ENCODE measurements at places on chromosomes 5 and 9.

- no peak for DNase-seq
These were observed 86.0 kb upstream of the ZNF618 start for GRCh38 chr9:113790093-113790492.

DNA sequence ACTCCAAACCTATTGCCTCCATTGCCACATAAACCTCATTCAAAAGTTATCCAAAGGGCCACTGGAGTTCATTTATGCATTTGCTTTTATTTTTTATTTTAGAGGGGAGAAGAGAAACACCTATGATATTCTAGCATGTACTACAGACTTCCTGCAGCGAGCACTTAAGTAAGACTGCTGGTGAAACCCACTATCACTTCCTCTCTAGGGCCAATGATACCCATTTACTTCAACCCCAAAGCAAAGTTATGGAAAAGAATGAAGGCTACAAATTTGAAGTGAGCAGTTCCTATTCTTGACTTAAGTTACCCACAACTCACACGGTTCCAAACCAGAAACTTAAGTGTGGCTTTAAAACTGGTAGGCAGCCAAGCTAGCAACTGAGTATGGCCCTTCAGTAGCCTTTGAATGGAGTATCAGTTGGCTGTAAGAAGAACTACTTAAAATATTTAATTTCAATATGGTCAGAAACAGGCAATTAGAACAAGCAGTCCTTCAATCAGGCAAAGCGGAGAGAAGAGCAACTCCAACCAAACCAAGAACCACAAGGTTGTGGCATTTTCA, 94.1 kb downstream of the GPR21 start:
- DNase-seq: no peak

DNA sequence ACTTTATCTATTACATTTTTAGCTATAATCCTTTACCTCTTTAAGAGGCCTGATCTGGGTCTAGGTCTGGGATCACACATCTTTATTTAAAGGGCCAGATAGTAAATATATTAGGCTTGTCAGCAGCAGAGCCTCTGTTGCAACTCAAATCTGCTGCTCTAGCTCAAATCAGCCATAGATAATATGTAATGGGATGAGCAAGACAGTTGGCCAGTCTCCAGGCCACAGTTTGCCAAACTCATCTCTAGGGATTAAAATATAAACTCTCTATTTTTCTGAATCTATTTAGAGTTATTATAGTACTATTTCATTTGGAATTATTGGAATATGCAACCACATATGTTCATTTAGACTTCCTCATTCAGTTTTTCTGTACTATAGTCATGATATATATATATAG, 115.9 kb upstream of the MINAR2 start:
- DNase-seq: no peak

DNA sequence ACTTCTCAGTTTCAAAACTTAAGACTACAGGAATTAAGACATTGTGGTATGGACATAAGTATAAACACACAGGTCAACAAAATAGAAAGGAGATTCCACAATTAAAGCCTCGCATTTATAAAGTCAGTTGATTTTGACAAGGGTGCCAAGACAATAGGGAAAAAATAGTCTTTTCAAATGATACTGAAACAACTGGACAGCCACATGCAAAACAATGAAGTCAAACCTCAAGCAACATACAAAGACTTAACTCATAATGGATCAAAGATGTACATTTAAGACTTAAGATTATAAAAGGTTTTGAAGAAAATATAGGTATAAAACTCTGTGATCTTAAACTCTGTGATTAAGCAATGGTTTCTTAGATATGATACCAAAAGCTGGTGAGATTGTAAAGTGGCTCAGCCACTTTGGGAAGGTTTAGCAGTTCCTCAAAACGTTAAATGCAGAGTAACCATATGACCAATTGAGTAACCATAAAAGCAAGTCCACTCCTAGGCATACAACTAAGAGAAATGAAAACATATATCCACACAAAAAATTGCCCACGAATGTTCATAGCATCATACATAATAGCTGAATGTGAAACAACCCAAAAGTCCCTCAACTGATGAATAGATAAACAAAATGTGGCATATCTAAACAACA, 22.0 kb downstream of the HINT1 start:
- DNase-seq: no peak

DNA sequence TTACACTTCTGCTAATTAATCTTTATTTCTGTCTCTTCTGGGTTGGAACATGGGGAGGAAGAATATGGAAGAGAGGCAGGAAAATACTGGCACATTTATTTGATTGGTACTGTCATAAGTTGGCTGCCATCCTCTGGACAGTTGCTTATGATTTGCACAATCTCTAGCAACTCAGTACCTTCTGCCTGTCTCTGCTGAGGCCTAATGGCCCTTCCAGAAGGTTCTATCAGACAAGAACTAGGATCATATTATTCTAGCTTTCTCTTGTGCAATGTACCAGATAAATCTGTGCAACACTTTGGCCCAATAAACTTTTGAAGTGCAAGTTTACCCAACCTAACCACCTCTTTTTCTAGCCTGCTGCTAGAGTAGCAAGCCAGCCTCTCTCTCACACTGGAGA, 335.0 kb downstream of the ARRDC3 start:
- no peak for DNase-seq

DNA sequence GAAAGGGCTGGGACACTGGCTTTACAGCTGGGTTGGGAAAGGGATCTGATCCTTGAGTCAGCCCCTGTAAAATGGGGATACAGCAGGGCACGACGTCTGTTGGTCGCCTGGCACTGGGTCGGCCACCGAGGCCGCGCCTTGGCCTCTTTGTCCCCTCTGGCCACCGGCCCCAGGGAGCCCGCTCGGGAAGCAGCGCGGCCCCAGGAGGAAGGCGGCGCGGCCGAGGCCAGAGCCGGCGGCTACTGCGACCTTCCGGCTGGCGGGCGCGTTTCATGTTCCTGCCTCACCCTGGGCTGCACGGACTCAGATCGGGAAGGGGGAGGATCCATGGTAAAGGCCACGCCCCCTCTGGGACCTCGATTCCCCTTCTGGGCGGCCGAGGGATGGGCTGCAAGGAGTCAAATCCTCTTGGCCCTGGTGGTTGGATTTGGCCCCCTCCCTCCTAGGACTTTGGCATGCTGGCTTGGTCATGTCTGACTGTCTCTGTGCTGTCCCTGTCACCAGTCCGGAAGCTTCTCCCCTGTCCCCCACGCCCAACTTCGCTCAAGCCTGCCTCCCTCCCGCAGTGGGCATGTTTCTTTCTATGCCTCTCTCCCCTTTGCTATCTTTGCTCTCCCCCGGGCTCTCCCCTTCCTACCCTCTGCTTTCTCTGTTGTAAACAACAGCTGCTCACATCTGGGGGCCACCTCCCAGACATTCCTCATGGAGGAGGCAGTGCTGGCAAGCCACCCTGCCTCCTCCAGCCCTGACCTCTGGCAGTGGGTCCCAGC, 25.8 kb downstream of the FPGS start:
- no peak for DNase-seq

GRCh38 chr5:18395126-18396110, 761.2 kb downstream of the TAF11L14 start:
- DNase-seq: no peak

DNA sequence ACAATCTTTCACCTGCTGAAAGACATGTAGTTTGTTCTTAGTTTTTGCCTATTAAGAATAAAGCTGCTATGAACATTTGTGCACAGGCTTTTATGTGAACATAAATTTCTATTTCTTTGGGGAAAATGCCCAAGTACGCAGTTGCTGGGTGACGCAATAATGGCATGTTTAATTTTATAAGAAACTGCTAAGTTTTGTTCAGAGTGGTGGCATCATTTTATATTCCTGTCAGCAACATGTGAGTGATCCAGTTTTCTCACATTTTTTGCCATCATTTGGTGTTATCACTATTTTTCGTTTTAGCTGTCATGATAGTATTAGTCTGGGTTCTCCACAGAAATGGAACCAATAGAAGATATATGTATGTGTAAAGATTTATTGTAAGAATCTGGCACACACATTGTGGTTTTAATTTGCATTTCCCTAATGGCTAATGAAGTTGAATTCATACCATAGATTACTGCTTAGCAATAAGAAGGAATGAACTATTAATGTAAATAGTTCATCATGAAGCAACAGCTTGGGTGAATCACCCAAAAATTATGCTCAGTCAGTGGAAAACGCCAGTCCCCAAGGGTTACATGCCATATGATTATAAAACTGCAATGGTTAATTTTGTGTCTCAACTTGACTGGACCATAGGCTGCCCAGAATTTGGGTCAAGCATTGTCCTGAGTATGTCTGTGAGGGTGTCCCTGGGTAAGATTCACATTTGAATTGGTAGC, 358.6 kb downstream of the MSX2 start:
- no peak for DNase-seq

DNA sequence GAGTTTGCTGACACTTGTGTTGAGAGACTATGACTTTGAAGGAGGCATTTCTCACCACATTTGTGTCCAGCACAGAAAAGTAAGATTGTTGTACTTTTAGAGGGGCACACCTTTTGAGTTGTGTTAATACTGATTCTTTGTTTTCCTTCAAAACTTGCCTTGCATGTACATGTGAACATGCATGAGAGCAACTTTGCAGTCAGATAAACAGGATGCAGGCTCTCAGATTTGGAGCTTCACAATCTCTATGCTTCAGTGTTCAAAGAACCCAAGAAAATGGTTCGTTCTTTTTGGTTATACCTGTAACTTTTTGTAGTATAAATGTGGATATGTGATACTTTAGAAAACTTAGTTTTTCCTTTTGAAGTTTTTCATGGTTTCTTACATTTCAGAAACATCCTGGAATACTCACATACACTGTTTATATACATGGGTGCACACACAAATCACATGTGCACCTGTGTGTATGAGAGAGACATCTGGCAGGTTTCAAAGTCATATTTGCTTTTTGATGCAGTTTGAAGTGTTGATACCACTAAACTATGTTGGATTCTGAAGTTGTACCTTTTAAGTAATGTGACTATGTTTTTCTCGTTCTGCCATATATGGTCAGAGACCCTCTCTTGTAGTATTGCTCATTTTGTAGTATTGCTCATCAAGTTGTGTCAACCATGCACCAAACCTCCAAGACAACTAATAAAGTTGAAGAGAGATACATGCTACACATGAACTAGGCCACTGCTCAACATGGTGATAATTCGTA, 190.7 kb downstream of the CD180 start:
- no peak for DNase-seq

GRCh38 chr5:105931881-105932421, 1738.8 kb downstream of the EFNA5 start:
- DNase-seq: no peak

DNA sequence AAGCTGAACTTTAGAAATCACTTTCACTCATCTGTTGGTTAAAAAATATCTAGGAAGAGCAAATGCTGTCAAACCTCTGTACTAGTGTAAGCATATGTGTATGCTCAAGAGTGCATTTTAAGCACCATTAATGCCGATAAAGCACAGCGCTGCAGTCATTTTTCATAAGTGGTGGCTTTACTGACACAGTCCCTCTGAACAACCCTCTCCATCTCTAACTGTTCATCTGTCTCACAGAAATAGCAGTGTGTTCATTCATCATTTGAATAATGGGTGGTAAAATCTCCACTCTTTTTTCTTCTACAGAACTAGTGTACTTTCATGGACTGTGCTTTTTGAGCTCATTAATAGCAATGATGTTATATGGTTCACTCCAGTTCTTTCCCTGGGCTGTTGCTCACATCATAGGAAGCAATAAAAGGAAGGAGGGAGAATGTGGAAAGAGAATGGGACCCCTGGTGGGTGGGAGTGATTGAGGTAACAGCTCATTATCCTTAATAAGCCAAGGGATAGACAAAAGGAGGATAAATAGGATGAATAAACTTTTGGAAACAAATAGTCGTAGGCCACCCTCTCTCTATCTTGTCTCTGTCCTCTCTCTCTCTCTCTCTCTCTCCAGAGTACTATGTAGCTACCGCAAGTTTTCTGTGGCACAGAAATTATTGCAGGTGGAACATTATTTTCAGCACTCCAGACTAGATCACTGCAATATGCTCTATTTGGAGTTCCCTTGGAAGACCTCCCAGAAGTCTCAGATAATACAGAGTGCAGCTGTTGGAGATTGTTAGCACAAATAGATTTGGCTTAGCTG, 117.9 kb upstream of the PRDM9 start:
- no peak for DNase-seq

GRCh38 chr9:136922540-136922939, 22.0 kb downstream of the FBXW5 start:
- DNase-seq: no peak

- DNase-seq: no peak
These were observed 25.2 kb downstream of the HOMER1 start for GRCh38 chr5:79488775-79489174.

DNA sequence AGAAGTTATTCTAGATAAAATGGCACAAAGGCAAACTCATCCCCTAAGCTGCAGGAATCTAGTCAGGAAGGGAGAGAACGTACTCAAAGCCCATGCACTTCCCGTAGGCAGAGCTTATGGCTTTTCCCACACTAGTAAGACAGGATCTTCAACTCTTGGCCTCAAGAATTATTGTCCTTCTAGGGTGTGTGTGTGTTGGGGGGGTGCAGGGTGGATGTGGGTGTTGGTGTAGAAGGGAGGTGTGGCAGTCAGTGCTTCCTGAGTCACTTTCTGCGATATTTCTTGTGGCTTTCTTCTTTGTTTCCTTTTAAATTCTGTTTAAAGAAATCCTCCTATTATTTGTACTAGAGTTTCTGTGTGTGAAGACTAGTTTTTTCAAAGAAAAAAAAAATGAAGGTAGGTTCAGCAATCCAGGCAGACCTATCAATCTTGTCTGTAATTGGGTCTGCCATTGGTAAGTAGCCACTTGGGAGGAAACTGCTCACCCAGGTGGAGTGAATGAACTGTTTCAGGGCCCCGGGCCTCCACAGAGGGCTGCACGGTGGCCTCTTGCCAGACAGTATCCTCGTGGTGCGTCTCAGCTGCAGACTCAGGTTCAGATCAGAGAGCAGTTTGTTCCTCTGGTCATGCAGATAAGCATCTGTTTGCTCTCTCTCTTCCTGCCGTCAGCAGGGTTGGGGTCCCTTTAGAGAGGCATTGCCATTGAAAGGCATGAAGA, 131.9 kb downstream of the NPR3 start:
- no peak for DNase-seq

DNA sequence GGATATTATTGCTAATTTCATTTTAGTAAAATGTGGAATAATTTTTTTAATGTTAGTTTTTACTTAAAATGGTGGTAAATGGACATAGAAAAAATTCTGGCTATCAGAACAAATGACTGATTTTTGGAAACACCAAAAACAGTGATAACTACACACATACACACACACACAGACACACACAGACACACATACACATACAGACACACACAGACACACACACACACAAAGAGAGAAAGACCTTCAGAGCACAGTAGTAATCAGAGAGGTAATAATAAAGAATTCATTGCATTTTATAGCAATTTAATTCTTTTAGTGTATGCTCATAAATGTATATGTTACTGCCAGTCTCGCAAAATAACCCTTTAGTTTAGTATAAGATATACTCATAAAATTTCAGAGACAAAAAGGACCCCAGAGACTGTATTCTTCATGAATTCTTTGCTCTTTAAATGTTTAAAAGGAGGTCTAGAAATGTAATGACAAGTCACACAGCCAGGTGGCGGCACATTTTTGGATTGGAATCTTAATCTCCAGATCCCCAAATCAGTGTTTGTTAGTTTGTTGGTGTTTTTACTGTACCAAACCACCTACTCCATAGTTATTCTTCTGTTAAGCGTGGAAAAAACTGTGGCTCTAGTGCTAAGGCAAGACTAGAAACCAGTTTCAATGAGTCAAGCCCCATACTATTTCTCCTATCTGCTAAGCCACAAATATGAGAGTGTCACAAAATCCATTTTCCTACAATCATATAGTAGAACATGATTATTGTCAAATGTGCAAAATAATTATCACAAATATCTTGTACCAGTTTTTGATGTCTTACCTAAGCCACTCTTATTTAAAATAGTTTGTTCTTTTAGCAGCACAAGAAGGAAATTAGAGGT, 109.9 kb downstream of the EDIL3 start:
- no peak for DNase-seq

- DNase-seq: no peak
These were observed 2.5 kb downstream of the MACROH2A1 start for GRCh38 chr5:135396459-135397055.

Measured in stimulated activated CD8-positive, alpha-beta memory T cell treated with anti-CD3 and anti-CD28 coated beads, Interleukin-15, amount 100 ng/mL, for 1 hour (primary cell).